ENCODE measurements at places on chromosomes 5 and 9.

DNA sequence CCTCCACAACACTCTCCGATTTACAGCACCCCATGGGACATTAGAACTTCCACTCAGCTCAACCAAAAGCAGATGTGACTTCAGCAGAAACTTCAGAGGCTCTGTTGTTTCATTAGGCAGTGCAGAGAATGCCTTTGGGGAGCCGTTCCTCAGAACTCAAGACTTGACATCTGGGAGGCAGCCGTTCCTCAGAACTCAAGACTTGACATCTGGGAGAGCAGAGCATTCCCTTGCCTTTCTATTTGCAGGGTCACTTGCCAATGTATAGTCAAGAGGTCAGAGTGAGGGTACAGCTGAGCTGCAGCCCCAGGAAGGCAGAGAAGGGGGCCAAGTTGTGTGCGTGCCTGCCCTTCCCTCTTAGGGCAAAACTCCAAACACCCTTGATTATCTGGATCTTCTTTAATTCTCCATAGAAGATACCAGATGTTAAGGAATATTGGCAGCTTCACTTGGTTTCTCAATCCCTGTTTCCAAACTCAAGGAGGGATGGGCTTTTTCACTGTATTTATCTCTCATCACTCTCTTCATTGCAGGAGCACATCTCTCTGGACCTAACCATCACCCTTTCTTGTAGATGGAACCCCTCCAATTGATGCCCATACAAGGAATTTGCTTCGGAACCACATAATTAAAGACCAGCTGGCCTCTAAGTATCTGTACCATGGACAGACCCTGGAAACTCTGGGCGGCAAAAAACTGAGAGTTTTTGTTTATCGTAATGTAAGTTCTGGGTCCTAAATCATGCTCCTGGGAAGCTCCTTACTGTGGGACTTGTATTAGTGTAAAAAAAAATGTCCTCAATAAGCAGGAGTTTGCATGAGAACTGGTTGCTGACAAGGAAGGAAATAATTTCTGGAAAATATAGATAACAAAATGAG, 25.6 kb downstream of the TGFBI start:
- DNase-seq, result no peak

DNA sequence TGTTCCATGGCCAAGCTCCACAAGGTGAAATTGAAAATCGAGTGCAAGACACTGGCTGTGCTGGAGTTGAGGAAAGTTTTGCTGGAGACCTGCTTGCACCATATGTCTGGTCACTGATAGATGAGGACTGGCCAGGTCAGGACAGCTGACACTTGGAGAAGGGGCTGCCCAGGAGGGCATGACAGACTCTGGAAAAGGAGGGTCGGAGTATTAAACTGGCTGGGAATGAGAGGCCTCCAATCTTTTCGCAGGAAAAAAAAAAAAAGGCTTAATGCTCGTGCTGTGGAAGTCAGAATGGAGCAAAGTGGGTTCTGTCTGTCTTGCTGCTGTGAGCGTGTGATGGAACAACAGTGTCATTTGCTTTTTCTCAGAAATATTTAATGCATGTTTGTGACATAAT, 5.5 kb downstream of the TENT4A start:
- no peak for DNase-seq

DNA sequence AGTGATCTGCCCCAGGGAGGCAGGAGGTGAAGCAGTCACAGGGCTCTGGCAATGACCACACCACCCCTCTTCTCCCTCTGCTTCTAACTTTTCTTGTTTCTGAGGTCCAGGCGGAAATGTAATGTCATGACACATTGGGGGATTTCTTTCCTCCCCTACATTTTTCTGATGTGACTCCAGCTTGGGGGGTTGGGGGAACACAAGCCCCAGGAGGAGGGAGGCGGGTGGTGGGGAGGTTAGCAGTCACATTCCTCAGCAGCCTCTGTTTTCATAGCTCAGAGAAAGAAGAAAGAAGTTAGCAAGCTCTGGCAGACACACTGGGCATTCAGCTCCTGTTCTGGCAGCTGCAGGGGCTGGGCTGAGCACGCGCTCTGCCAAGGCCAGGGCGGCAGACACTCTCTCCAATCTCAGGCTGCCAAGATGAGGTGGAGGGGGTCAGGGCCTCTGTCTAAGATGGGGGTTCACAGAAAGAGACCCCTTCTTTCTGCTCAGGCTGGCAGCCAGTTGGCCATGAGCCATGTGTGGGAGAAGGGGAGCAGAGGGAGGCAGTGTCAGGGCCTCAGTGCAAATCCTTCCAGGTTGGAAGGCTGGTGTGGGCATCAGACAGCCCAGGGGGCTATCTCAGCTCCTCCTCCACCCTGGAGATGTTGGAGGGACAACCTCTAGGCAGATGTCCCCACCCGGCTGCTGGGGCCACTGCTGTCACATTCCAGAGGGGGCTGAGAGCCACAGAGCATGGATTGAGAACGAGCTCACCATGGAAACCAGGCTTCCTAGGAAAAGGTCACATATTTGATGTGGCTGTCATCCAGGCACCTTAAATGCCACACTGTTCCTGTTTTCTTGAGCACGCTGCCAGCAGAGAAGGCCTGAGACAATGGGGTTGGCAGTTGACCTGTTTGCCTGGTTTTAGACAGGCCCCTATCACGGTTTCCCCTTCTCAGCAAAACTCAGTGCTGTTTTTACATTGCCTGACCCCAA, 20.1 kb upstream of the PFDN1 start:
- DNase-seq, result peak; percentile 97

- DNase-seq, result no peak
These were observed 79.5 kb upstream of the ZNF608 start for GRCh38 chr5:124825983-124826337.

- DNase-seq, result no peak
These were observed 2.0 kb downstream of the RGMB start for GRCh38 chr5:98775246-98776065.

DNA sequence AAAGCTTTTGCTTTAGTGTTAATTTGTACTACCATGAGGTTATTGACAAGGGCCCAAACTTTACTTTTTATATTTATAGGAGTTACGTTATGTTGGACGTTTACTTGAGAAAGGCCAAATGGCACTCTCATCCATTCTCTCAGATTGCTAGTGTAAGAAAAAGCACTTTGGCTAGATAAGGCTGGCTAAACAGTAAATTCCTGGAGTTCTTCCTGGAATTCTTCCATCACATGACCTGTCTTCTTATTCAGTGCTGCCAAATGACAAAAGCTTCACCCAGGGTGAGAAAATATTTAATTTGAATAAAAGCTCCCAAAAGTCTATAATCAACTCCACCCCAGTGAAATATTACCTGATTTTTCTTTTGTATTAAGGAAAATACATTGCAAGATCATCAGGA, 1568.9 kb upstream of the ACO1 start:
- no peak for DNase-seq

GRCh38 chr9:116484492-116485061, 202.5 kb upstream of the TRIM32 start:
- DNase-seq, result no peak

GRCh38 chr5:26700759-26701384, 337.5 kb downstream of the CDH9 start:
- no peak for DNase-seq

DNA sequence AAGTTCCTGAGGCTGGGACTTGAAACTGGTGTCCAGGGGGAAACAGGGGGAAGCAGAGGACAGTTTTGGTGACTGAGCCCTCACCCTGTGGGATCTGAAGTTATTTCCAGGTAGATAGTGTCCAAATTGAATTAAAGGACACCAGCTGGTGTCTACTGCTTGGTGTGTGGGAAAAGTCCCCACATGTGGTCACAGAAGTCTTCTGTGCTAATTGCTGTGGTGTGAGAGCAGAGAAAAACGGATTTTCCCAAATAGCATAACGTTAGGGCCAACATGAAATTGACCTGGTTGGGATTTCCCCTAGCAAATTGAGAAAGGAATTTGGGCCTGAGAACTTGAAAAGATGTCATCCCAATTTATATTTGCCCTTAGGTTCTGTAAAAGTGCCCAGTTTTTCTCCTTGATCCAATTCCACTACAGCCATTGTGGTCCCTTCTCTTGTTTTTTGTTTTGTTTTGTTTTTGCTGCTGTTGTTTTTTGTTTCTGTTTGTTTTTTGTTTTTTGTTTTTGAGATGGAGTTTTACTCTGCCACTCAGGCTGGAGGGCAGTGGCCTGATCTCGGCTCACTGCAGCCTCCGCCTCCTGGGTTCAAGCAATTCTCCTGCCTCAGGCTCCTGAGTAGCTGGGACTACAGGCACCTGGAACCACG, 5.6 kb upstream of the STARD4 start:
- no peak for DNase-seq

GRCh38 chr5:80141147-80141671, 106.1 kb downstream of the THBS4 start:
- no peak for DNase-seq

GRCh38 chr9:108017671-108018070, 528.1 kb upstream of the KLF4 start:
- no peak for DNase-seq

- no peak for DNase-seq
These were observed 166.1 kb downstream of the BNC2 start for GRCh38 chr9:16704116-16705110.

GRCh38 chr9:113389451-113389850, 11.6 kb downstream of the ALAD start:
- DNase-seq, result no peak

DNA sequence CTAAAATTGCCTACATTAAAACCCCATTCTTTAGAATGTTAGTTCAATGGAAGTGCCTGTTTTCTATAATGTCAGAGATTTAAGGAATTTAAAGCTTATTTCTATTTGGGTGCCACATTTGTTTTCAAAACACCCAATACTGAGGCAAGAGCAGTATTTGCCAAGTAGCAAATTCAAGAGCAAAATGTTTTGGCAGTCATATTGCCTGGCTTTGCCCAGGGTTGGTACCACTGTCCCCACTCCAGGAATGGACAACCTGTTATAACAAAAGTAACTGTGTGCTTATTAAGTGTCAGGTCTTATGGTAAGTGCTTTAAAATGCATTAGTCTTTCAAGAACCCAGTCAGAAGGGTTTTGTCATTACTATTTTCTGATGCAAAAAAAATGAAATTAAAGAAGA, 19.3 kb downstream of the ITGA1 start:
- DNase-seq, result no peak

- no peak for DNase-seq
These were observed 432.7 kb upstream of the KLF4 start for GRCh38 chr9:107922260-107922659.

DNA sequence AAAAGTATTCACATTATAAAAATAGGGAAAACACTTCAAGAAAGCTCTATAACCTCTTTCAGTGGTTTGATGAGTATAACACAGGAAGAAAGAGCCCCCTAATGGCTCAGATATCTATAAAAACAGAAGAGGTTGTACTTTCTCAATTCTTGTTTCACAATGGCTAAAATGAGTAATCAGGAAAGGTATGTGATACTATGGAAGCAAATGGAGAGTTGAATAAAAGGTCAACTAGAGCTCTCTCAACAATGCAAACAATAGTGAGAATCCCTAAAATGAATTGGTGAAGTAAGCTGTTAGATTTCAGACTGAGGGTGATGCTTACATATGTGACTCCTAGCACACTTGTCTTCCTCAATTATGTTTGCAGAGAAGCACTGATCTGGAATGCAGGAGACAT, 584.6 kb upstream of the CDH18 start:
- peak; percentile 81 for DNase-seq

- no peak for DNase-seq
These were observed 15.9 kb downstream of the ATP6V0E1 start for GRCh38 chr5:172999372-172999973.

DNA sequence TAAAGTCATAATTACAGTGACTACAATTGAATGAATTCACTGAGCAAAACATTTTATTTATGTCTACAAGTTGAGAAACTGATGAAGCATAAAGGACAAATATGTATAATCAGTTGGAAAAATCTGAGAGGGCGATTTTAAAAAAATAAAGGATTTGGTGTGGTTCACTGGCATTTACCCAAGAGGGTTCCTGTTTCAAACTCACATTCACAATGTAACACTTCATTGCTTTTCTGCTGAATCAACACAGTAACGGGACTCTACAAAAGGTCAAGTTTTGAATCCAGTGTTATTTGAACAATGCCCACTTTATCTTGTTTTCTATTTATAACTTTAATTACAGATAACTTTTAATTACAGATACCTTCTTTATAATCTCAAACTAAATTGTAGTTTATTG, 138.6 kb downstream of the NUDT12 start:
- DNase-seq, result peak; percentile 58

DNA sequence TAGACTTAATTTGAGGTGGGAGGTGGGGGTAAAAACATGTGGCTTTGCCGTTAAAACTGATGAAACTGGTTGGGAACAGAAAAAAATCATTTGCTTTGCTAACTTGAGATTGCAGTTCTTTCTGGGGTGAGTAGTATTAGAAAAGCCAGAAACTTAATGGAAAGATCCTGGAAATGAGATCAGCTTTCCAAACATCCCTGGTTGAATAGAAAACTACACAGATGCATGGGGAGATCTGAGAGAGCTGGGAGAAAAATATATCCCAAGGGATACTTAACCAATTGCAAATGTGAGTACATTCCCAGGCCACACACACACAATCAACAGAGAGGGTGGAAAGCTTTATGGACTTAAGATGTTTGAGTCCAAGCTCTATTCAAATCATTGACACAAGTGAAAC, 222.3 kb downstream of the YTHDC2 start:
- DNase-seq, result no peak

- peak; percentile 26 for DNase-seq
These were observed 108.3 kb upstream of the PCA3 start for GRCh38 chr9:76655971-76656370.

DNA sequence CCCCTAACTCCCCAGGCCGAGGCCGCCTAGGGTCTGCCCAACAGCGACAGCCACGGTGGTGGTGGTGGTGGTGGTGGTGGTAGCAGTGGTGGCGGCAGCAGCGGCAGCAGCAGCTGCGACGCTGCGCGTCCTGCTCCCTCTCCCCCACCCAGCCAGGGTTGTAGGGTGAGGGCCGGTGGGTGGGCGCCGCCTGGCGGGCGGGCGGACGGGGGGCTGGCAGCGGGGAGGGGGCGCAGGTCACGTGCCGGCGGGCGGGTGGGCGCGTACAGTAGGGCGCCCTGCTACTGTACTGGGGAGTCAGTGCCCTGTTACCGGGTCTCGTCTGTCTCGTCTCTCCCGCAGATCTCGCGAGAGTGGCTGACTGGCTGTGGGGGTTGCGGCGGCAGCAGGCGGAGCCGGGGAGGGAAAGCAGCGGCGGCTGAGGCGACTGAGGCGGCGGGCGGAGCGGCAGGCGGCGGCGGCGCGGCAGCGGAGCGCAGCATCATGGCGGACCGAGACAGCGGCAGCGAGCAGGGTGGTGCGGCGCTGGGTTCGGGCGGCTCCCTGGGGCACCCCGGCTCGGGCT, at the start of gene PURA:
TSS of gene PURA (plus strand) at position 411 of the 565 bp plus-strand sequence. CDS start at position 484, 73 bp downstream.
- peak; percentile 75 for DNase-seq

- no peak for DNase-seq
These were observed 4.7 kb upstream of the BNIP1 start for GRCh38 chr5:173139631-173140030.

- no peak for DNase-seq
These were observed 16.6 kb upstream of the CCDC112 start for GRCh38 chr5:115313052-115313451.
